ENCODE measurements at places on chromosomes 3 and 15.

GRCh38 chr3:133268726-133269134, 131.1 kb upstream of the BFSP2 start:
- DNase-seq: no peak

- DNase-seq: no peak
These were observed 28.4 kb downstream of the GRIP2 start for GRCh38 chr3:14511623-14512280.

GRCh38 chr15:63075015-63075983, 32.8 kb downstream of the TPM1 start:
- no peak for DNase-seq

DNA sequence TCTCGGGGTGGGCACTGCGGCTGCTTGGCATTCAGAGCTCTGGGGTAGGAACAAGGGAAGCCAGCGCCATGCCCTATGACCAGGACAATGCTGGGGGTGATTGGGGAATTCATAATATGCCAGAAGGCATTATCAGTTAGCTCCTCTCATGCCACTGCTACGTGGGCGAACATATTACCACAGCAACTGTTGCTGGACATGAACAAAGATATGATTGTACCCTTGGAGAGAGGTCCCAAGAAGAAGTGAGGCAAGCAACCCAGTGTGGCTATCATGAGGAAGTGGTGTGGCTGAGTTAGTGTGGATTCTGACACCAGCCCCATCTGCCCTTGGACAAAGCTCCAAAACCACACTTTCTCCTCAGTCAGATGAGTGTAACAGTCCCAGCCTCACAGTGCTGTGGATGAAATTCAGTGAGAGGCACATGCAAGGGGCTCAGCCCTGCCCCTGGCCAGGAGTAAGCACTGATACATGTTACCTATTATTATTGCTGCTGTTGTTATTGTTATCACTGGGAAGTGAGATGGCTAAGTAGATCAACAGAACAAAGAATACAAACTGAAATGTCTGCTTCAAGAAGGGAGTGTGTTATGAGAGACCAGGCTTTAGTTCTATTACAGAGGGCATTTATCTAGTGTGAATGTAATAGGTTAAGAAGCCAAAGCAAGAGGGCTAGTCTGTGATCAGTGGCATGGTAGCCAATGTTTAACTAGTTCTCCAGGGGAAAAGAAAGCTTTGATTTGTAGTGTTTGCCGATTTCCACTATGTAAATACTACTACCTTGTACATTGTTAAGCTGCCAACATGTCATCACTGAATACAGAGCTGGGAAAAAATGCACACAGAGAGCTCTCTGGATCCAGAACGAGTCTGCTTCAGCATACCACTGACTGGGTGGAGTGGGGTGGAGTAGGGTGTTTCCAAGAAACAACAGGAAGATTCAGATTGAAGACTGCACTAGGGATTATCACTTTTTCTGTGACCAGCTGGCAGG, 222.3 kb upstream of the EIF1B start:
- no peak for DNase-seq

DNA sequence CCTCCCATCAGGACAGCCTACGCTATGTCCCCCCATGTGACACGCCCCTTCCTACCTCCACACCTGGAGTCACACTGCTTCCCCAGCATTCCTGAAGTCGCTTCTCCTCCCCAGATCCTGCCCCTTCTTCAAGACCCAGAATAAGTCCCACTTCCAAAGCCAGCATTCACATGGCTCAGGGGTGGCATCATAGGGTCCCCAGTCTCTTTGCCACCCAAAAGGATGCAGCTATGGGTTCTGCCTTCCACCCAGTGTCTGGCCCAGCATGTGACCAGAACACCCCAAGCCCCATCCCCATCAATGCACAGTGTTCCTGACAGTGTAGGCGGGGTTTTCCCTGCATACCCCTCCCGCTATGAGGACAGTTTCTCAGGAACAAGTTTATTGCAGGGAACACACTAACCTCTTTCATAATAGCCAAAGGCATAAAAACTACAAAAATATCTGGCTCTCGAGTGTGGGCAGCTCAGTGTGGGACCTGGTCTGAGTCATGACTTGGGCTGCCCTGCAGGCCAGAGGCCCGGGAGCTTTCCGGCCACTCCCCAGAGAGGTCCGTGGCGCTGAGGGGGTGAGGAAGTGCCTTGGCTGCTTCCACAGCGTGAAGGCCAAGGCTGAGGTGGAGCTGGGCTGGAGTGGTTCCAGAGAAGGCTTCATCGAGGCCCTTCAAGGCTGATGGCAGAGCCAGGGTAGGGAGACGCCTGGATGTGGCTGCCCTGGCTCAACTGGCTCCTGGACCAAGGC, 5.8 kb downstream of the ISLR start:
- DNase-seq: peak; percentile 55

DNA sequence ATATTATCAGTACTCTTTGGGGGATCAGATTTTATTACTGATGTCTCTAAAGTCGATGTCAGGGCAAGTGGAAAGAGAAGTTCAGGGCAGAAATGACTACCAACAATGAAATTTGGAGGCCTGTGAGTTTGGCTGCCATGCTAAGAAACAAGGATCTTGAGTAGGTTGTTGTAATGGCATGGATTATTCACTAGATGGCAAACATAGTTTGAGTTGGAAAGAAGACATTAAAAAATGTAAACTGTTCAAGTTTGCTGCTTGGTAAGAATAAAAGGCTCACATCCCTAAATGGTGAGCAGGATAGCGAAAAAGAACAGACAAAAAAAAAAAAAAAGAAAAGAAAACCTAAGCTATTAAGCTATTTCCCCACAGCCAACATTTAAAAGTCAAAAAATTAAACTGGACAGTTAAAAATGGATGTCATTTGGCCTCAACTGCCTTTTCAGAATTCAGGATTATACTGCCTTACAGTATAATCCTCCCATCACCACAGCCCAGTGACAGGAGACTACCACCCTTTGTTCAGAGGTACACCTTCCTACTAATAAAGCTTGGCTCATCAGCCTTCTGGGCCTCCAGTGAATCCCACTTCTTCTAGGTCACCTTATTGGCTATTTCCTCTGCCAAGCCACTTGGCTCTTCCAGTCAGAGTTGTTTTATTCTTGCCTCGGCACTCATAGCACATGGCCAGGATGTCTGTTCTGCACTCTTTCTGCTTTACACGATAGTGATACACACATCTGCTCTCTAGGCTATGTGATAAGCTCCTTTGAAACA, 163.7 kb downstream of the PLD1 start:
- DNase-seq: peak; percentile 30

DNA sequence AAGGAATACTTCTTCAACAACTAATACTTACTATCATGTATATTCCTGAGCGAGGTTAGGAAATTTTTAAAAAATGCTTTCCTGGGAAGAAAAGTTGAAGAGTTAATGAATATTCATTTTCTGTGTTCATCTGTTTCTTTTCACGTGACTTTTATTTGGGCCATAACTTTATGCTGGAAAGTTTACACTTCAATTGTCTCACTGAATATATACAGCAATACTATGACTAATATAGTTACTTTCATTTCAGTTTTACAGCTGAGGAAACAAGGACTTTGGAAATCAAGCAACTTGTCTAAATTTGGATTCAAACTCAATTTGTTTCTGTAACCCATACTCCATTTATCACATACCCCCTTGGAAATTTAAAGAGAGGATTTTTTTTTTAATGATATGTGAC, 894.2 kb downstream of the ROBO1 start:
- DNase-seq: no peak

- no peak for DNase-seq
These were observed 62.9 kb upstream of the NR2E3 start for GRCh38 chr15:71747128-71748083.

GRCh38 chr15:68626739-68627138, 47.9 kb downstream of the CORO2B start:
- DNase-seq: no peak

- no peak for DNase-seq
These were observed 84.3 kb downstream of the KLHL25 start for GRCh38 chr15:85710340-85710842.

DNA sequence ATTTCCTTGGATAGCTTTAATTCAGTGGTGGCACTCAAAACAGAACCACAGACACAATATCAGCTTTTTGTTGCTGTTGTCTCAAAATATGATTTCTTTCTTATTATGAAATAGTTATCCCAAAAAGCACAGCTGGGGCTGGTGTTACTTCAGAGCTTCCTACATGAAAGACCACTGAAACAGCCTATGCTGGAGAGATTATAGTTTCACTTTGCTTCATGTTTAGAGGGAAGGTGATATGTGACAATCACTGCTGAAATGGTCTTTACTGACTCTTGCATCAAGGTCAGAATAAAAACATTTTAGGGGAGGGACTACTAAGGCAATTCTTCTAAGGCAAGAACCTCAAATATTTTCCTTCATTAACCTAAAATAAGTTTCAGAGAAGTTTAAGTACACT, 190.7 kb downstream of the TNIK start:
- DNase-seq: no peak

DNA sequence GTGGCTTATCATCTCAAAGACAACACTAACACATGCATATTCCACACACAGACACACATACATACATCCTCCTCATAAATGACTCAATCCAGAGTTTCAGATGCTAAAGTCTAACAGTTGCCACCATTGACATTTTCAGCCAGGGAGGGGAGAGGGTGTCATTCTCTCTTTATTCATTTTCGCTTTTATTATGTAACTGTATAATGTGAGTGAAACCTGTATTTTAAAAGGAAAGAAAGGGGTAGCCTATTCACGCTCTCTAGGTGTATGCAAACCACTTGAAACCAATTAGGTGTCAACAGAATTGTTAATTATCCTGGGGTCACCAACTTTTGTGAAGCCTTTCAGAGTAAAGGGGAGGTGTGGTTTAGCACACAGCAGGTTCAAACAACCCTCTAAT, 1282.9 kb downstream of the ROBO2 start:
- peak; percentile 45 for DNase-seq

DNA sequence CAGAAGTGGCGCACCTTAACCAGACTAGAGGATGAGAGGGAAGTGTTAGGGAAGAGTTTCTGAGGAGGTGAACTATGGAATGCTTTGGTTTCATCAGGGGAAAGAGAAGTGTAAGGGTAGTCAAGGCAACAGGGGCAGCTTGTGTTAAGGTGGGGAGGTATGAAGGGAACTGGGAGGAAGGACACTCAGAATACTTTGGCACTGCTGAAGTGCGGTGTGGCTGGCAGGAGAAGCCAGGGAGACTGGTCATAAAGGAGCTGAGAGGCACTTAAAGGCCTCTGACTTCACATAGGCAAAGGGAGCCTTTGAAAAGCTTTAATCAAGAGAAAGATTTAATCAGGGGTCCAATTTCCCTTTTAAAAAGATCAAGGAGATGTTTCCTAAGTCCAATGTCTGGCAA, 129.0 kb downstream of the ERC2 start:
- DNase-seq: no peak

DNA sequence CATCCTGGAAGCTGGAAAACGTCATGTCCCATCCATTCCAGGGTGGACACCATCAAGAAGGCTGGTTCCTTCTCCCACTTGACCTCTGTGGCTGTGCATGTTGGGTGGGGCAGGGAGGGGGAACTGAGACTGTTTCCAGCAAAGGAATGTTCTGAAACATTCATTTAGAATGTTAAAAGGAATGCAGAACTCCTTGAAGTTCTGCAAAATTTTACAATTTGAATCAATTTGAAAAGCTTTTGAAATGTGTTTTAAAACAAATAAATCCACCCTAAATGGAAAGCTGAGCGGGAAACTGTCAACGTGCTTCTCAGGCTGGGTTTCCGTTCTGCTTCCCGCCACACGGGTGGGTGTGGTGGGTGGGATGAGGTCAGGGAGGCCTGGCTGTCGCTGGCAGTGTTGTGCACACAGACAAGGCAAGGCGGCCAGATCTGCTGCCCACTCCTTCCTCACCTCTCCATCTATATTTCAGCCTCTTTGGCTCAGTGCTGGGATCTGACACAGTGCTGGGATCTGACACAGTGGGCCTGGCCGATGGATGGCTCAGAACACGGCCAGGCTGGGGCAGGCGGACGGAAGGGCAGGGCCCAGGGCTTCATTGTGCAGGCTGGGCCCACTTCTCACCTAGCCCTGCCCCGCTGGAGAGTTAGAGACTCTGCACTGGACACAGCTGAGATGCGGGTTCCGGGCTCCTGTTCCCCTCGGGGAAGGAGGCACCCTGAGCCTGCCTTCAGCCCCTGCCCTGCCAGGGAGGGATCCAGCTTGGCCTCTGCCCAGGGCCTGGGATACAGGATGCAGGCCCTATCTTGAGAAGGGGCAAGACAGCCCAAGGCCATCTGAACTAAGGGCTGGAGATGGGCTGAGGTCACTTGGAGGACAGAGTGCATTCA, 110.4 kb downstream of the TMEM266 start:
- DNase-seq: no peak

GRCh38 chr15:57697588-57697987, 8.9 kb upstream of the POLR2M start:
- DNase-seq: no peak

- DNase-seq: no peak
These were observed 414.5 kb downstream of the GRM7 start for GRCh38 chr3:7275396-7275795.

DNA sequence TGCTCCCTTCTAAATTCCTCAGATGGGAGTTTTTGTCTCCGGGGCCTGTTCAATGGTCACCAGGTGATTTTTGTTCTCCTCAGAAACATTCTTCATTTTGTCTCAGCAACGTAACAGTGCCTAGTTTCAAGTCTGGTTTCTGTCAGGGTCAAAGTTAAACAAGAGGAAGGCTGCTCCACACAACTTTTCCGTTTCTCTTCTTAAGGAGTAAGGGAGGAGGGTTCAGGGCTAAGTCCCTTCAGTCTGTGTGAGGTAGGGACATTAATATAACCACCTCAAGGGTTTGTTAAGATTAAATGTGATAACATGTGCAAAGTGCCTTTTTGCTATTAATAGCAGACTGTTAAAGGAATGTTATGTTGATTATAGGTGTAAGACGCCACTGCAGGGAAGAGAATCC, 41.8 kb downstream of the HOMER2 start:
- DNase-seq: no peak

DNA sequence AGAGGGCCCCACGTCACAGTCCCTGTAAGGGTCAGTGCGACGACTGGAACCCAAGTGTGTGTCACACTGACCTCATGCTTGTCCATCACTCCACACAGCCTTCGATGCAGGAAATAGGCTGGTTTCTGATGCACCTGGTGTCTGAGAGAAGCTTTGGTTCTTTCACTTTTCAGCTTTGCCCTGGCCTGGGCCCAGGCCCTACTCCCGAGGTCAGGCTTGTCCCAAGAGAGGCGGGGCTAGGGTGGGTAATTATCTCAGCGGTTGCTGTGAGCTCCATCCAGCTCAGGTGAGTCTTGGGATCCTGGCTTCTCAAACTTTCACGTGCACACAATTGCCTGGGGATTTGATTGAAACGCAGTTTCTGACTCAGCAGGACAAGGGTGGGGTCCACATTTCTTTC, 19.6 kb upstream of the CHRNB4 start:
- no peak for DNase-seq

GRCh38 chr15:78671626-78672211, 30.7 kb upstream of the CHRNB4 start:
- DNase-seq: peak; percentile 63

- no peak for DNase-seq
These were observed 84.7 kb downstream of the EOMES start for GRCh38 chr3:27637346-27637995.

DNA sequence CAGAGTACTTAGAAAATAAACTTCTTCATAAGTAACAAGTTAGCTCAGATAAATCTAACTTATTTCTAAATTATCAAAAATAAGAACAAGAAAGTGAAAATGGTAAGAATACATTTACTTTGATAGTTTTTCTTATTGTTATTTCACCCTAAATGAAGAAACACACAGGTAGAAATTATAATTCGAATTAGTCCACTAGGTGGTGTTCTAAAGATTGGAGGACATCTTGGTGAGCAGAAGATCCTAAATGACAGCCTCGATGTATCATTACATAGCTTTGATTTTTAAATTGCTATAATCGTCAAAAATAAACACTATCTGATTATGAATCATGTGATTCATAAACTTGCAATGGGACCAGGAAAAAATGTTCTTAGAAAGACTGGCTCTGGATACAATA, 280.8 kb upstream of the UBE2E2 start:
- DNase-seq: peak; percentile 7
